MM.1S (cell line): ENCODE measurements at places on chromosomes 4 and X.

DNA sequence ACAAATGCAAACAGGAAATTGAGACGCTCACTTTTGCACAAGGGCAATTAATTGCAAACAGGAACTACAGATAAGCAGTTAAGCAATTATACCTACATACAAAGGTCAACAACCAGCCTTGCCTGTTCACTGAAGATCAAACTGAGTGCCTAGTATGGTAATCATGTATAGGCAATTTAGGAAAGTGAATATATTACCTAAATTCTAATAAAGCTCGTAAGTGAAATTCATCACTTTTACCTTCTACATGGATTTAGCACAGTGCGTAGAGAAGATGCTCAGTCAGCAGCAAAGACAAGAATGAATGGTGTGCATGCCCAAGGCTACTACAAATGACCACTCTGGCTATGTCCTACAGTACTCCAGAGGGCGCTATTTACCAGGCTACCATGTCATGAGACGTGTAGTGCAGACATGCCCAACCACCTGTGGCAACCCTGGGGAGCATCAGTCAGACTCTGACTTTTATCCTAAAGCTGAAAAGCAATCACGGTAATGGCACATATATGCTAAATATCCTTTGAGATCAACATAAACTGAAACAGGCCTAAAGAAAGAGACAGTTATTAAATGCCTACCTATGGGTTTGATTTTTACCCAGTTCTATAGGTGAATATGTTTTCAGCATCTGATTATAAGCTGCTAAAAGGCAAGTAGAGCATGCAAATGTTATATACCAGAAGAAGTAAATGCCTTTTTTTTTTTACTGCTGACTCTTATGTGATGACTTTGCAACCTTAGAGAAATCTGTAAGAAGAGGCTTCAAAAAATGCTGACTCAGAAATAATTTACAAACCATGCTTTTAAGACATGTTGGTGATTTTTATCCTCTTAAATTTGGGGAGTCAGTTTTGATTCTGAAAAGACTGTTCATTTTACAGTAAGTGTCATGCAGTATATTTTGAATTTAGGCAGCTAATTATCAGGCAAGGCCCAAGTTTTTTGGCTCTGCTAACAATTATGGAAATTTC is 178.0 kb downstream of the PPP3CA start:
- DNase-seq = peak; percentile 83

GRCh38 chr4:110484767-110485166 is 8.8 kb downstream of the ENPEP start:
- DNase-seq = no peak

- DNase-seq = no peak
These were observed 82.5 kb downstream of the GPAT3 start for GRCh38 chr4:83618431-83618830.

DNA sequence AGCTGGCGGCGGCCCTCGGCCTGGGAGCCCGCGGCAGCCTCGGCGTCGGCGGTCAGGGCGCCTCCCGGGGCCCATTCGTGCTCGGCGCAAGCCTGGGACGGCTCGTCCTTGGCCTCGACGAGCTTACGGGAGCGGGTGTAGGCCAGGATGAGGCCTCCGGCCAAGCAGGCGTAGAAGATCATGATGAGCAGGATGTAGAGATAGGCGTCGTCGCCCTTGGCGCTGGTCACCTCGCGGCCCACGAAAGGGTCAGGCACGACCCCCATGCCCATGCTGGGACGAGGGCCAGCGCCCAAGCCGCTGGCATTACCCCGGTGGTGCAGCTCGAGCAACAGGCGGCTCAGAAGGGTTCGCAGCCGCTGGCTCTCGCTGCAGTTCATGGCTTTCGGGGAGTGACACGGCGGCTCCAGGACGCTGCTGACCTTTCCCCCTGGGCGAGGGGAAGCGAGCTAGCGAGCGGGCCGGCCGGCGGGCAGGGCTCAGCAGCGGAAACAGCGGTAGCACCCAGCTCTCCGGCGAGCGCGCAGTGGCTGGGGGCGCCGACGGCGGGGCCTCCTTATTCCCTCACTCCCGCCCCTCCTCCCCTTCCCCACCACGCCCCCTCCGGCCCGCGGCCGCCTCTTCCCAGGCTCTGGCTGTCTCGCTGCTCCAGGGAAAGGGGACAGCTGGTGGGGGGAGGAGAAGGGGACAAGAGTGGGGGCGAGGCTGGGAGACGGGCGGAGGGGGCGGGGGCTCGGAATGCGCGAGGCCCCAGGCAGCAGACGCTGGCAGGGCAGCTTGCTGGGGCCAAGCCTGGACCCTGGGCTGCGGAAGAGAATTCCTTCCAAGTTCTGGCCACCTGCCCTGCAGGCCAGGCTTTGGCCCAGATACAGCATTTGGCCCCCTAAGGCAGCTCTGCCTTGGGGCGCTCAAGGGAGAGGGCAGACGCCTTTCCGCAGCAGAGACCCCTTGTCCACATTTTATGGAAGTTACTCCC is at the start of gene KCNE5:
KCNE5 (minus strand) TSS at position 532 of the 976 bp plus-strand sequence; CDS start at position 380, 152 bp downstream.
- no peak for DNase-seq

- DNase-seq = no peak
These were observed 18.0 kb downstream of the TTC29 start for GRCh38 chr4:146927695-146928094.
